ENCODE measurements at places on chromosomes 6 and 20.

GRCh38 chr6:13120483-13121482, 207.6 kb downstream of the TBC1D7 start:
- DNase-seq: no peak

DNA sequence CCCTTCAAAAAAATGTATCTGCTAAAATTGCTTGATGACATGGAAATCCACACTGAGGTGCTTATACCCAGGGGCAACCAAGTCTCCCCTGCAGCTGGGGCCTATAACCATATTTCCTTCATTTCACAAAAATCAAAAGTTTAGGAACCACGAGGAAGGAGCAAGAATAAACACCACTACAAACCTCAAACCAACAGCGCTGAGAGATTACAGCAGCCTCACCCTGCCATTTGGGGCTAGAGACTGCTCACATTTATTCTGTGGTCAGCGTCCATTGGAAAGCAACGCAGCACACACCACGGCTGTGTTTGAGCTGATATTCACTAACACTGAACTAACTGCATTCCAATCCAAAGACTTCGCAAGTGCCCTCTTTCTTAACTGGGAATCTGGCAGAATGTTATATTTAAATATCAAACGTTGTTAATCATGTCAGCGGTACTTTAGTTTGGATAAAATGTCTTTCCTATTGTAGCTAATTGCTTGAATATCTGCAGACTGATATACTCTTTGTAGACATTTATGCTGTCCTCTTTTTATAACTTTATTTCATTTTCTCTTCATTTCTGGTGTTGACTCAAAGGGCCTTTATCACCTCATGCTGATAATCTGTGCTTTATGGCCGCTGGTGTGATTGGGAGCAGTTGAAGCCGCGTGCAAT, 94.6 kb downstream of the FOXA2 start:
- DNase-seq: no peak

DNA sequence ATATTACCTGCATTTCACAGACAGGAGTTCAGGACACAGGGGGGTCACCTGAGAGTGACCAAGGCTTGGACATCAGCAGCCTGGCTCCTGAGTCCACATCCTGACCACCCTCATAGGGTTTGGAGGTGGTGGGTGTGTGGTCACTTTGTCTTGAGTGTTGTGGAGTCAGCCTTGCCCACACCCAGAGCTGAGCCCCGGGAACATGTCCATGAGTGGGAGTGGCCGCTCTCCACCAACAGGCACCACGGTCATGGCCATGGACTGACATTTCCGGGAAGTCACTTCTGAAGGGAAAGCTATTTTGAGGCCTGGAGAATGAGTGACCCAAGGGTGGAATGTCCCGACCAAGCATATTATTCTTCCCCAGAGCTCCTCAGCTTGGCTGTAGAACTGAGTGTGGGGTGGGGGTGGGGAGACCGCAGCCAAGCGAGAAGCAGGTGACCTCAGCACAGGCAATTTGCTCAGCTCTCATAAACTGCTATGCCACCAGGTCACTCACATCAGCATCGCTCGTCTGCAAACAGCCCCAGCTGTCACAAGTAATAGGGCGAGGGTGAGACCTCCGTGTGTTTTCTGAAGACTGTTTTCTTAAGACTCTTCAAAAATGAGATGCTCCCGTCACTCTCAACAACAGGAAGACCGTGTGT, 348.6 kb upstream of the CDH4 start:
- DNase-seq: no peak

- DNase-seq: peak; percentile 94
These were observed 80.7 kb upstream of the CCN6 start for GRCh38 chr6:111973118-111973761.

DNA sequence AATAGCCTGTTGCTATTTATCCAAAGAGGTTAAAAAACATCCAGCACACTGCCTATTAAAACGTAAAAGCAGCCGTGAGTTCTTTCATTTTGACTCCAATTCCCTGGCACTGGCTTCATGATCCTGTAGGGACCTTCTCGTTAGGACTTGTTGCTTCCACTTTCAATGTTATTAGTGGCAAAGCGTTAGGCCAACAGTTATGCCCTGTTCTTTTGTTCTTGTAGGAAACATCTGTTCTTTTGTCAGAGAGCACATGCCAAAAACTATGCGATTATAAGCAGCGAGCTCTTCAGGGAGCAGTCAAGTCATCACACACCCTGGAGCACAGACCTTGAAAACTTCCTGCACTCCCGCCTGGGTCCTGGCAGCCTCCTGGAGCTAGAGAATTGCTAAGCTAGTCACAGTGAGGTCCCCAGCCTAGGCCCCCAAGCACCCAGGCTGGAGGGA, 609.5 kb upstream of the ARID1B start:
- peak; percentile 11 for DNase-seq

DNA sequence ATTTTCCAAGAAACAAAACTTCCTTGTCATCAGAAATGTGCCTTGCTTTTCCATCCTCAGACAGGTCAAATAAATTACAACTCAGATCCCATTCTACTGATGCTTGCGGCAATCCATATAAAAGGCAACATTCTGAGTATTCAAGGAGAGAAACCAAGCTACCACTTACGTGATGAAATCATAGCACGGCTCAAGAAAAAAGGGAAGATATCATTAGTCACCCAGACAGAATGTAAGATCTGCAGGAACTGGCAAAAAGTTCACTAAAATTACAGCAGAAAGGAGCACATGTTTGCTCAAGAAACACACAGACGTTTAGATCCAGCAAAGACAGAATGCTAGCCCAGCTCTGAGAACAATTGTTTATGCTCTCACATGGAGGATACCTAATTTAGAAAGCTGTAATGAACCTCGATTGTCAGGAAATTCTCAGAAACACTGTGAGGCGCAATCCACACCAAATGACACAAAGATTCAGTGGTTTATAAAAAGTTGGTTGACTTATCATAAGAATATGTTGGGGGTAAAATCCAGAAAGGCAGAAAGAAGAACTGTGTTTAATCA, 304.2 kb downstream of the ADGRG6 start:
- DNase-seq: peak; percentile 4

GRCh38 chr20:35326021-35326739, 34.0 kb upstream of the FAM83C start:
- DNase-seq: no peak

GRCh38 chr20:53934421-53935343, 135.7 kb downstream of the BCAS1 start:
- peak; percentile 78 for DNase-seq

GRCh38 chr6:90106449-90106848, 190.2 kb downstream of the BACH2 start:
- DNase-seq: no peak

- DNase-seq: no peak
These were observed 89.0 kb upstream of the CEP85L start for GRCh38 chr6:118740372-118740771.

GRCh38 chr20:23609486-23610109, 3.9 kb upstream of the CST9 start:
- DNase-seq: no peak

- no peak for DNase-seq
These were observed 82.6 kb upstream of the PREP start for GRCh38 chr6:105485456-105485855.

GRCh38 chr20:13913131-13913530, 77.3 kb downstream of the SEL1L2 start:
- DNase-seq: no peak

- peak; percentile 82 for DNase-seq
These were observed at the start of gene KPNA5 for GRCh38 chr6:116680880-116681672. KPNA5 (plus strand) TSS chr6:116681211; CDS start chr6:116681335, 124 bp downstream.

GRCh38 chr20:49045440-49046086, 549 bp upstream of the CSE1L start:
- DNase-seq: no peak

Data from fibroblast of skin of left quadriceps (primary cell).